Activated CD4-positive, CD25-positive, alpha-beta regulatory T cell treated with anti-CD3 and anti-CD28 coated beads, Interleukin-2, amount 50 U/mL, for 24 hours (primary cell): ENCODE measurements at places on chromosomes 16 and 17.

GRCh38 chr16:85711982-85712587 lies 23.3 kb upstream of the GINS2 start:
- no peak for ATAC-seq

DNA sequence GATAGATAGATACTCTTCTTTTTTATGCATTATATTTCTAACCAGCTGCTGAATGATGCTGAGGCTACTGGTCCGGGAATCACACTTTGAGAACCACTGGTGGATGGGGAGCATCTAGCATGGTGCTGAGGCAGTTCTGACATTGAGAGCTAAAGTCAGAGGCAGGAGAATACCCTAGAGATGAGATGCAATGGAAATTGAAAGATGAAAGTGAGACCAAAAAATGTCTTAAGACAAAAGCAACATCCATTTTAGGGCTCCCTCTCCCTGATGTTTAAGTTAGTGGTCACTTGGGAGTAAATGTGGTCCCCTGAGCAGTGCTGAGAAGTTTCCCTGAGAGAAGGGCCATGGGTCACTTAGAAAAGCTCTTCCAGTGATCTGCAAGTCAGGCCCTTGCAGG lies 6.8 kb downstream of the PCTP start:
- no peak for ATAC-seq

- no peak for ATAC-seq
Observed at GRCh38 chr16:52529226-52529625, 17.7 kb downstream of the TOX3 start.

DNA sequence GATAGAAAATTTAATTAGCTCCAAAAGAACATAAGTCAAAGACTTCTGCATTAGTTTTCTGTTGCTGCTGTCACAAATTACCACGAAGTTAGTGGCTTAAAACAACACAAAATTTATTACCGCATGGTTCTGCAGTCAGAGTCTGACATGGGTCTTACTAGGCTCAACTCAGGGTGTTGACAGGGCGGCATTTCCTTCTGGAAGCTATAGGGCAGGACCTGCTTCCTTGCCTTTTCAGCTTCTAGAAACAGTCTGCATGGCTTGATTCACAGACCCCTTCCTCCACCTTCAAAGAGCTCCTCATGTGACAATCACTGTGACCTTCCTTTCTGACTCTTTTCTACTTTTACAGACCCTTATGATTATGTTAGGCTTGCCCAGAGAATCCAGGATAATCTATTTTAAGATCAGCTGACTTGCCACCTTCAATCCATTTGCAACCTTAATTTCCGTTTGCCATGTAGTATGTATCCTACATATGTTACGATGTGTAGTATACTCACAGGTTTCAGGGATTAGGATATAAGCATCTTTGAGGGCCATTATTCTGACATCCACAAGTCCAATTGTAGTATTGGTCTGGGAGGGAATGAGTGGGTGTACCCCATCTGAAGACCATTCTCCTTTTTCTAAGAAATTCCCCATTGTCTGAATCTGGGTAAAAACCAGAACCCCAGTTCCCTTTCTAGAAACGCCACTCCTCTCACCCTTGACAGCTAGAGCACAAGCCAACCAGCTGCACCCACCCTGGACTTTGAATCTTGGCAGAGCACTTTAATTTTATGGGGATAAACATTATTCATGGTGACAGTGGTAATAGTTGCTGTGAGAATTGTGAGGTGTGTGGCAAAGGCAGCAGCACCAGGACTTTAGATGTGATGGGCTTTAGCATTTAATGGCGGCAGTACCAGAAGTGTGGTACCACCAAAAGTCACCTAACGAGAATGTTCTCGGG lies 265.5 kb downstream of the KCNJ2 start:
- ATAC-seq: no peak

GRCh38 chr17:55617441-55617840 lies 105.2 kb downstream of the TMEM100 start:
- ATAC-seq: no peak

DNA sequence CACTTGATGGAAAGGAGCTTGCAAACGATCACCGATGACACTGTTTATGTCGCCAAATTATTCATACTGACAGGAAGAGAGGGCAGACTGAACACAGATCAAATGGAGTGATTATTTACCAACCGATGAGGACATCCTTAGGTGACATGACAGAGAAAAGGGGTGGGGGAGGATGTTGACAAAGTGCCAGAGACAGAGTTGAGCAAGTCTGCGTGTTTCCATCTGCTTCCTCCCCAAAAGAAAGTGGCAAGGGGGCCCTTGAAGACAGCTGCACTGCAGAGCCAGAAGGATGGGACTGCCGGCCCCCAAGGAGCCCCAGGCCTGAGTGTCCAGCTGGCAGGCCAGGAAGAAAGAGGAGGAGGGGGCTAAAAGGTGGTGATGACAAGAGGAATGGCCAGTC lies 191.0 kb upstream of the RPL38 start:
- peak; percentile 81 for ATAC-seq

- ATAC-seq: no peak
Observed at GRCh38 chr17:13750816-13751793, 149.4 kb upstream of the HS3ST3A1 start.

DNA sequence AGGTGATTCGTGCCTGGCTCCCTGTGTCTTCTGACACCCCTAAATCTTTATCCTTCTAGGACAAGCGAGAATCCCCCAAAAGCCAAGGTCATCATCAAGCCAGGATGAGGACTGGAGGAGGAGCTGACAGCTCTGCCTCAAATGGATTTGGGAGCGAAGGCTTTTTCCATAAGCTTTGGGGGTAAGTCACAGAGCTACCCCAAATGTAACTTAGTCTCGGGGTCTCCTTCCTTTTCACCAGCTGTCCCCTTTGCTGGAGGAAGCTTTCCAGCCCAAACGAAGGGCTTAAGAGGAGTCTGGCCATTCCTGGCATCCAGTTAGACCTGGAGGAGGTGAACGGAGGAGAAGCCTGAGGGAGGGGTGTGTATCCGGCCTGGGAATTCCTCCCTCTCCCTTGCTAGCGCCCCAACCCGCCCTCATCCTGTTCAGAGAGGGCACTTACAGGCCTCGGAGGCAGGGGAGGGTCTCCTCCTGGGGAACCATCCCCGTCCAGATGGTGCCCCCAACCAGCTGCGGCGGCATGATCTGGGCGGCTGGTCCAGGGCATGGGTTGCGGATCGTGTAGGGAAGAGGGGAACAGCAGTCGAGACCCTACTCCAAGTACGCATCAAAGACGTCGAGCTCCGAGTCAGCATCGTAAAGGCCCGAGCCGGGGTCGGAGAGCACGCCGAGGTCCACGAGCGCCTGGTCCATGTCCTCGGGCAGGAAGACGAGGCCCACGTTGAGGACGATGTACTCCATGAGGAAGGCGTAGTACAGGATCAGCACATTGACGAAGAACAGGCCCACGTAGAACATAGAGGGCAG lies 938 bp downstream of the DEXI start:
- ATAC-seq: no peak

DNA sequence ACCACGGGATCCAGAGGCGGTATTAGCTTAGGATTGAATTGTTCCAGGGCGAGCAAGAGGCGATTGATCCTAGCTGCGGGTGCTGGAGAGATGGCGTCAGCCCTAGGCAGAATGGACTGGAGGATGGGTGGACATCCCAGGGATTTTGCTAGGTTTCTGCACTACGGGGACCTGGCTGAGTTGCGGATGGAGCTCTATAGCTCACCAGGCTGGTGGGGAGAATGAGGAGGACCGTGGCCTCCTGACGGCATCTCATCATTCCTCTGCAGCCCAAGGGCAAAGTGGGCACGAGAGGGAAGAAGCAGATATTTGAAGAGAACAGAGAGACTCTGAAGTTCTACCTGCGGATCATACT lies 614 bp downstream of the TMEM208 start:
- ATAC-seq: no peak

DNA sequence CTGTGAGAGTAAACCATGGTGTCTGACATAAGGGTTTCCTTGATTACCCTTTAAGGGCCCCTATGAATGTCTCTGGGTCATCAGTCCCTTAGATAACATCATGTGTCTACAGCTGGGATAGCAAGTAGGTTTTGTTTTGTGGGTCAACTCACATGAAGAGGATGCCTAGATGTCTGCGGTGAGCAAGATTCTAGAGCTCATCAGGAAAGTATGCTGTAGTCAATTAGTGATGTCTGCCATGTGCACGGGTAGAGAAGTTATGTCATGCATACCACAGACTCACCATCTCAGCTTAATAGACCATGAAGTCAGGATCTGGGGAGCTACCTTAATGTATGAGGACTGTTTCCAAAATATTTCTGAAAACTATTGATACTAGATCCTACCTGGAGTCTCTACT lies 57.5 kb downstream of the CDH13 start:
- ATAC-seq: no peak

DNA sequence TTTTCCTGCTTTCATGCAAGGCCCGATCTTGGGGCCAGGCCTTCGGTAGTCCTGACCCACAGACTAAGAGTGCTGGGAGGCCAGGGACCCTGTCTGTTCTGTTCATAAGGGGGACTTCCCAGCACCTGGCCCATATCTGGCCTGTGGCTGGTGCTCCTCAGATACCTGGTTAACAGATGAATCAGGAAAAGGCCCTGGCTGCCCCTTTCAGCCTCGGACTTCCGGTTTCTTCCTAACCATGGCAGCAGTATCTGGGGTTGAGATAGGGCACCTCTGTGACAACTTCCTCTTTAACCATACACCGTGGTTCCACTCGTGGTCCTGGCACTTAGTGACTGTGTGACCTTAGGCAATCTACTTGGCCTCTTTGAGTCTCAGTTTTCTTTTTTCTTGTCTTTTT lies 18.4 kb downstream of the PLCG2 start:
- peak; percentile 47 for ATAC-seq

DNA sequence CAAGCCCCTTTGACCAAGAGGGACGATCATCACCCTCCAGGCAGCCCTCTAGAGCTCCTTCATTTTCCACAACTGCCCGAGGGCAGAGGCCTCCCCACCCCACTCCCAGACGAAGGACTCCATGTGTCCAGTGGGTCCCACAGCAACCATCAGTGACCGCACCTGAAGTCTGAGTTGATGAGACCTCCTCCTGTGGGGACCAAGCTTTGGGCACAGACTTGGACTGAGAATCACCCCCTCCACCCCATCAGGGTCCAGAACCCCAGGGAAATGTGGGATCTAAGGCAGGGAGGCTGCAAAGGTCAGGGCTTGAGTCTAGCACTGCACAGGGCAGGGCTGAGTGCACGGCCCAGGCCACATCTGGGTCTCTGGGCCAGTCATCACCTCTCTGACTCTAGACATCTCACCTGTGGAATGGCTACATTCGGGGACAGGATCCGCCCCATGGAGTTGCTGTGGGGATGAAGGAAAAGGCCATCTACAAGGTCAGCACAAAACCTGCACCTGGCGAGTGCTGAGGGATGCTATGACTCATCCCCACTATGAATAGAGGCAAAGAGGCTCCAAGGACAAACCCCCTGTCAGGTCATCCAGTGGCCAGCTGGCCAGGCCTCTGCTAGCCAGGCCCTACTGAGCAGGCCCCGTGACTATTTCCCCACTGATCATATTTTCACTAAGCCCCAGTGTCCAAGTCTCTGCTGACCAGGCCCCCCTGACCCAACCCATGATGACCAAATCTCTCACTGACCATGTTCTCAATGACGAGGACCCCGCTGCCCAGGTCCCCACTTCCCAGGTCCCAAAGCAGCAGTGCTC lies 38.4 kb downstream of the TNFRSF13B start:
- ATAC-seq: no peak

- no peak for ATAC-seq
Observed at GRCh38 chr16:13684819-13685563, 235.0 kb upstream of the ERCC4 start.

DNA sequence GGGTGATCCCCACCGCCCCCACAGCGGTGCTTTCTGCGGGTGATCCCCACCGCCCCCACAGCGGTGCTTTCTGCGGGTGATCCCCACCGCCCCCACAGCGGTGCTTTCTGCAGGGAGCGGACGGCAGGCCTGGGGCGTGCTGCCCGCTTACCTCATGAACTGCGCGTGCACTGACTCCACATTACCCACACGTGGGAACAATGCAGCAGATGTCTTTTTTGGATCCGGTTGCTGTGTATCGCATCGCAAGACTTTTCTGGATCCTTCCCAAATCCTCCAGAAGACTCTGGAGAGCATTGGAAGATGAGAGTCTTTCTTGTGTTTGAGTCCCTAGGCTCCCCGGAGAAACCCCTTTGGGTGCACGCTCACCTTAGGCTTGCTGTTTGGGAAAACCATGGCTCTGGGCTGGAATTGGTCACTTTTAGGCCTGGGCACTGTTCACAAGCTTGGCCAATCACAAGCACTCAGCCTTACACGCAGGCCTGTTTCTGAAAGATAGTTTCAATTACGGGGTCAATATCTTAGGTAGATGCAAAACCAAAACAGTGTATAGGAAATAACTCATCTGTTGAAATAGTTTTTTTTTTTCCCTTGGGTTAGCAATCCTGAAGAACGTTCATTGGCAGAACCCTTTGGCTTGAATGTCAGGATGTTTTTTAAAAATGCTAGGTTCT lies 201.8 kb downstream of the RPTOR start:
- ATAC-seq: peak; percentile 29

DNA sequence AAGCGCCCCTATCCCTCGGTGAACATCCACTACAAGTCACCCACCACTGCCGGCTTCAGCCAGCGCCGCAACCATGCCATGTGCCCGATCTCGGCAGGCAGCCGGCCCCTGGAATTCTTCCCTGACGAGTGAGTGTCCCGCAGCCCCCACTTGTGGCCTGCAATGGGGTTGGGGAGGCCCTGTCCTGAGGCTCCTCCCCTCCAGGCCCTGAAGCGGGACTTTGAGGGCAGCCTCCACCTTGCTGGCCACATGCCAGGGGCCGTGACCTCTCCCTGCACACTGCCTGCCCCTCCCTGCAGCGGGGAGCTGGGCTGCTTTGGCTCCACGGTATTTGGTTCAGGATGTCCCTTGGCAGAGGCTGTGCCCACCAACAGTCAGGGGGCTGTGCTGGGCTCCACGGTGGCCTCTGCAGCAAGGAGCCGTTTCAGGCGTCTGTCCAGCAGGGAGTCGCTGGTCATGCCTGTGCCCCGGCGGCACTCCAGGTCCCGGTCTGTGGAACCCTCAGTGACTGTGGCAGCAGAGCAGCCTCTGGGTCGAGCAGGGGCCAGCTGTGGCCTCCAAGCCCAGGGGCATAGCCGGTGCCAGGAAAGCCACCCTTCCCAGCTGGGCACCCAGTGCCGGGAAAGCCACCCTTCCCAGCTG lies 8.3 kb downstream of the NME3 start:
- ATAC-seq: no peak

- ATAC-seq: no peak
Observed at GRCh38 chr17:14508156-14508555, 207.3 kb downstream of the HS3ST3B1 start.

GRCh38 chr16:61576476-61576875 lies 459.8 kb downstream of the CDH8 start:
- no peak for ATAC-seq

DNA sequence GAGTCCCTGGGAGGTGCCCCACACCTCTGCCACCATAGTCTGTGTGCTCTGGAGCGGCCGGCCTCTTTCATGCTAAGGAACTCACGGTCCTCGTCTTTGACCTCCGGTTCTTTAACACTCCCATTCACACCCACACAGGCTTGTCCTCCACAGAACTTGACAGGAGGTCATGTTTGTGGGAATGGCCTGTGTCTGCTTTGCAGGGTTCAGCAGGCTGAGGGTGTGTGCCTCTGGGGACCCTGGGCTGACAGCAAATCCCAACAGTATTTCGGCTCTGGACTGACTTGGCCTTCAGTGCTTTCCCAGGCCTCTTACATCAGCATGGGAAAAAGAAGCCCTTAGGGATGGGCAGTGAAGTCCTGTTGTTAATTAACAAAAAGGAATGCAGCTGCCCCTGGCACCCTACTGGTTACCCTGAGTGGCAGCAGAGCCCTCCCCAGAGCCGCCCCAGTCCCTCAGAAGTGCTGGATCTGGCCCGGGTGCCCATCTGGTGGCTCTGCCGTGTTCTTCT lies 35.4 kb upstream of the ADORA2B start:
- ATAC-seq: no peak

GRCh38 chr17:63196772-63197335 lies 230.8 kb downstream of the TANC2 start:
- ATAC-seq: peak; percentile 61

- ATAC-seq: no peak
Observed at GRCh38 chr17:21127509-21128077, 829 bp downstream of the DHRS7B start.
